CD8-positive, alpha-beta memory T cell (primary cell): ENCODE measurements at places on chromosomes 6 and 20.

- DNase-seq, result no peak
These were observed 178.4 kb downstream of the DLL1 start for GRCh38 chr6:170112583-170112860.

DNA sequence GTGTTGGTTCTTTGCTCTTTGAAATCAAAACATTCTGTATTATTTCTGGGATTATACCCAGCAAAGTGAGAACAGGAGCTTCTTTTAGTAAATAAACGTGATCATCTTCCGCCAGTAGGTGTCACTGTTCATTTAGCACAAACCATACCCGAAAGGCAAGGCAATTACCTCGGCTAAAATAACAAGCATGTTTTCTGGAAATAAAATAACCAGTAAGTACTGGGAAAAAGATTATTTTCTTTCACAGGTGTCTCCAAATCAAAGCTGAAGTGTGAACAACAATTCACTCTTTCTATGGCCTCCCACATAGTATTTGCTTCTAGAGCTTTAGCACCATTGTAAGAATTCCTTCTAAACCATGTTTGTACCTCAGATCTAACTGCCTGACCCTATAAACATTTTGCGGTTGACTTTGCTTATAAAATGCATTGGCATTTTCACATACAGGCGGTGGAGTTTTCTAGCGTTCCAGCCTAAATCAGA is 144.6 kb upstream of the AGPAT4 start:
- DNase-seq, result peak; percentile 21

DNA sequence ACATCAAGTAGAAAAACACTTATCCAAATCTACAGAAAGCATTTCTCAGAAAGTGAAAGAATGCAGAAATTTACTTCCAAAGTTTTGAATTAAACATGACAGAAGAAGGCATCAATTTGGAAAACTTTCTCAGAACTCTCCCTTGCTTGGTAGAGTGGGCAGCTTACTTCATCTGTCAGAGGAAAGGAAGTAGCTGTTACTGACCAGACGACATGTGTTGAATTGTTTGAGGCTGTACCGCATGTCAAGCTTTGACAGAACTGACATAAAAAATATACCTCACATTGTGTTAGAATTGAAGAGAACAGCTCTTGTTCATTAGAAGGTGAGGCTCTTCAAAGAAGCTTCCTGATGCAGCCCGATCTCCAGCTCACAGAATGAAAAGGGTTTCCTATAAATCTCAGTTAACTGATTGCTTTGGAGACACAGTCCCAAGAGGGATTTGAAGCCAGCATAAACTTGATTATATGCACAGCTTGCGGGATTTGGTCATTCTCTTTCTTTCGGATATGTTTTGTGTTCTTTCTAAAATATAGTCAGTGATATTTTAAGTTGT is 190.7 kb downstream of the PLCB1 start:
- no peak for DNase-seq

GRCh38 chr6:17299750-17300149 is 18.6 kb downstream of the RBM24 start:
- DNase-seq, result no peak

- DNase-seq, result no peak
These were observed 27.9 kb downstream of the UBD start for GRCh38 chr6:29531668-29532067.

- no peak for DNase-seq
These were observed 156.1 kb downstream of the MRPL14 start for GRCh38 chr6:43970913-43971775.

GRCh38 chr20:54250691-54251090 is 42.8 kb downstream of the PFDN4 start:
- no peak for DNase-seq

GRCh38 chr6:122220254-122220653 is 179.2 kb upstream of the HSF2 start:
- no peak for DNase-seq

DNA sequence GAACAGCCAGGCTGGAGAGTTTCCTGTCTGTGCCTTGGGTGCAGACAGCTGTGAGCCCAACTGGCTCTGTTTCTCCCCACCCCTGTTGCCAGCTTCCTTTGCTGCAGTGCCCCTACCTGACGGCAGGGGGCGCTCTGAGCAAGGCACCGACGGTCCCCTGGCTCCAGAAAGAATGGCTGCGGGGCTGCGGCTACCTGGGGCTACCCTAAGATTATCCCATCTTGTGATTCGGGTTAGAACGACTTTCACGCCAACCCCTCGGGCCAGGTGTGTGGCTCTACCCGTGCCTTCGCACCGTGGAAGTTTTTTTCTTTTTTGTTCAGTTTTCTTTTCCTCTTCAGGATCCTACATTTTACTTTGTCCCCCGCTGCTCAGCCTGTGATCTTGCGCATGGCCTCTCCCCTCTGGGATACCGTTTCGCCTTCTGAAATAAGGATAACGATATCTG is 33.4 kb upstream of the AAR2 start:
- peak; percentile 72 for DNase-seq

- no peak for DNase-seq
These were observed 3.8 kb downstream of the NFKBIE start for GRCh38 chr6:44261581-44261980.

GRCh38 chr6:149147195-149147594 is 170.3 kb upstream of the TAB2 start:
- no peak for DNase-seq

- no peak for DNase-seq
These were observed 43.7 kb downstream of the CBLN4 start for GRCh38 chr20:55961376-55962330.

DNA sequence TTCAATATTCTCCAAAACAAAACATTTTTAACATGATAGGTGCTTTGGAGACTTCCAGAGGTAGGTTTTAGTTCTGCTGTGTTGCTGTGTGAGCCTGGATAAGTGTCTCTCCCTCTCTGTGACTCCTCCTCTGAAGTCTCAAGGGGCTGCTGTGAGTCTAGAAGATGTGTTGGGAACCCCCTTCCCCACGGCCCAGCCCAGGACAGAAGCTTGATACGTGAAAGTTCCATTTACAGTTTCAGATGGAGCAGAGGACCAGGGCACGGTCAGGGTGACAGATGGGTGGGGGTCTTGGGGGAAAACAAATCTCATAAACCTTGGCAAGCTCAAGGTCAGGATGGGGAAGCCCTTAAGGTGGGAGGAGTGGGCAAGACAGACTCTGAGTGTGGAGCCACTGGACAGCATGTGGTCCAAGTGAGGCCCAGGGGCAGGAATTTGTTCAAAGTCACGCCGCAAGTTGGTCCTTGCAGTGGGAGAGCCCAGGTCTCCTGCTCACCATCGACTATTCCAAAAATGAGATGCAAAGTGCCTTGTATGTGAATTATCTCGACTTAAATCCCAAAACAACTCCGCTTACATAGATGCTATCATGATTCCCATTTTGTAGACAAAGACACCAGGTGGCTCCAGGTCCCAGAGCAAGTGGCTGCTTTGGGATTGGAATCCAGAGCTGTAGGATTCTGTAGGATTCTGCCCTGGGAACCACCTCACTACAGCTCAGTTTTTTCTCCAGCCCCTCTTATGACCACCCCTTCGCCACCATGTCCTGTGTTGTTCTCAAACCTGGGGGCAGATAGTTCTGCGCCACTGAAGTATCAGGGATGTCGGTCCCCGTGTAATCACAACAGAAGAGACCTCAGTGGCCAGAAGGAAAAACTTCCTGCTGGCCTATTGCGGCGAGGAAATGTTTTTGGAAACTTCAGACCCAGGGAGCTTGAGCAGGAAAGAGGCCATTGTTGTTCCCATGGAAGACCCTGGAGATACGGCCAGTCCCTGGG is 1.9 kb downstream of the TGM2 start:
- DNase-seq, result no peak

GRCh38 chr6:108796875-108797274 is 51.3 kb upstream of the ARMC2 start:
- no peak for DNase-seq

DNA sequence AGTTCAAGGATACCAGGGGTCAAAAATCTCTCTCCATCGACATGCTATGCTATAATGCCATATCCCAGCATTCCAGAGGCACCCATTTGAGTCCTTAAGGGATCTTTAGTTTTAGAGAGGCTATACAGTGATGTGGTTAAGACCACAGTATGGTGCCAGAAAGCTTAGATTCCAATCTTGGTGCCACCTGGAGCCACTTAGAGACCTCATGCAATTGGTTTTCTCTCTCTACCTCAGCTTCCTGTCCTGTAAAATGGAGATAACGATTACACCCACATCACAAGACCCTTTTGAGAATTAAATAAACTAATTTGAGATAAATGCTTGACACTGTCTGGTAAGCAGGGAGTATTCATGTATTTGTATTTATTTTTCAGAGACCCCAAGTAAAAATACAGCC is 39.0 kb downstream of the PLAGL1 start:
- no peak for DNase-seq

GRCh38 chr6:15524861-15525401 is 137.9 kb downstream of the DTNBP1 start:
- DNase-seq, result no peak

GRCh38 chr6:105805501-105806023 is 280.6 kb upstream of the PRDM1 start:
- no peak for DNase-seq

- DNase-seq, result no peak
These were observed 224.9 kb downstream of the PHACTR1 start for GRCh38 chr6:12941422-12941821.

GRCh38 chr6:113433335-113433991 is 423.7 kb upstream of the MARCKS start:
- no peak for DNase-seq

GRCh38 chr20:3165473-3166337 is 6.0 kb upstream of the FASTKD5 start:
- no peak for DNase-seq

- DNase-seq, result no peak
These were observed 65.4 kb downstream of the UTRN start for GRCh38 chr6:144350528-144350880.

GRCh38 chr20:48709058-48709691 is 118.6 kb downstream of the PREX1 start:
- no peak for DNase-seq

- no peak for DNase-seq
These were observed 64.5 kb upstream of the ENPP5 start for GRCh38 chr6:46235242-46235641.

DNA sequence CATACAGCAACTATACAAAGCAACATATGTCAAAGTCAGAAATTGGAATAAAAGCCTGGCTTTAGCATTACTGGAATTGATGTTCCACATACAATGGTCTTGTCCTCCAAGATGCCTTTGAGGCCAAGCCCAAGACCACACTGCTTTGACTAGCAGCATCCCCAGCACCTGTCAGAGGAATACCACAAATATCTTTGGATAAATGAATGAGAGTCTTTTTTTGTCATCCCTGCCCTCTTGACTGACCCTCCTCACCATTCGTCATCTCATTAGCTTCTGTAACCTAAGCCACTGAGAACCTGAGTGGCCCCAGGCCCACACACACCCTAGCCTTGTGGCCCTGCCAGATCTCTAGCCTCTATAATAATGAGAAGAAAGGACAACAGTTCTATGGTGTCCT is 48.5 kb downstream of the TNFRSF21 start:
- DNase-seq, result no peak

GRCh38 chr6:132214716-132215115 is 186.6 kb downstream of the MOXD1 start:
- DNase-seq, result no peak

GRCh38 chr6:3455147-3455568 is 1.7 kb downstream of the SLC22A23 start:
- DNase-seq, result peak; percentile 59

DNA sequence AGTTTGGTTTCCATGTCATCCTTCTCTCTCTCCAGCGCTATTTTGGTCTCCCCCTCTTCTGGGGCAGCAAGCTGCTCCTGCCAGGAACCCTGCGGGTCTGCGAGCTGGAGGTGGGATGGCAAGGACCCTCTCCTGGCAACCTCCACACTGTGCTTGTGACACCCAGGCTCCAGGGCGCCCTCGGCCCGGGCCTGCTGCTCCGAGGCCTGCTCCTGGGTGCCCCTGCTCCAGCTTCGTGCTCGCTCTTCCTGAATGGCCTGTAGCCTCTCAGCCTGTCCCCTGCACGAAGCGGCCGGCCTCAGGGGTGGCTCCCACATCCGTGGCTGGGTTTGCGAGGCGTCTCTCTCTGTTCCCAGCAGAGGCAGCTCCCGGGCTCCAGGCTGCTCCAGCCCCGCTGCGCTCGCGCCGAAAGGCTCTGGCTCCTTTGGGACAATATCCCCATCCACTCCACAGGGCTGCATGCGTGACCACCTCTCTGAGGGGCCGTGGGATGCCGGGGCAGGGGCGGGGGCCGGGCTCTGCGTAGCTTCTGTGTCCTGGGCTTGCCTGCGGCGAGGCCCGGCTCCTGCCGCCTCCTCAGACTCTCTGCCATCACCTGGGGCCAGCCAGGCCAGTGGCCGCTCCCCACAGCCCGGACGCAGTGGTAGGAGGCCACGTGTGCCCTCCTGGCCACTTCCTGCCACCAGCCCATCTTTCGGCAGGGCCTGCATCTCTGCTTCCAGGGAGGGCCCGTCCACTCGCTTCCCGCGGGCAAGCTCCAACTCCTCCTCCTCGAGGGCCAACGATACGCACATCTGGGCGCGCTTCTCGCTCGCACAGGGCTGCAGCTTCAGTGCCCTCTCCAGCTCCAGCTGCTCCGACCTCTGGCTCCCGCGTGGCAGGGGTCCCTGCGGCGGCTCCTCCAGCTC is 68.9 kb downstream of the GINS1 start:
- DNase-seq, result no peak

- DNase-seq, result no peak
These were observed 61.5 kb downstream of the SYNE1 start for GRCh38 chr6:152575621-152576150.

- no peak for DNase-seq
These were observed 73.2 kb downstream of the NPEPL1 start for GRCh38 chr20:58765780-58766179.

DNA sequence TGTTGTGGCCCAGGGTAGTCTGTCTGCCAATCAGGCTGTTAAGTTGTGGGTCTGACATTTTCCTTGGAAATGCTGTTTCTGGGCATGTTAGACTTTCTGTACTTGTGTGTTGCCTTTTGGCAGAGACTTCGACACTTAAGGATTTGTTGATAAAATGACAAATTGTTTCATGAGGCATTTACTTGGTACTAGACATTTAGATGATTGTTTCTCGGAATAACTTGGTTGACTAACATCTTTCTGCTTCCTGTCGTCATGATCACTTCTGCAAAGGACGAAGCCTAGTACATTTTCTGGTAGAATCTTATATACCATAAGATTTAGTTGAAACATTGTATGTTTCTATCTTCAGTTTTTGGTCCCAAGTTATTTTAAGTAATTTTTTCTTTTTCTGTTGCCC is 34.1 kb downstream of the UTRN start:
- no peak for DNase-seq

GRCh38 chr6:124679387-124679786 is 282.9 kb upstream of the RNF217 start:
- DNase-seq, result no peak

DNA sequence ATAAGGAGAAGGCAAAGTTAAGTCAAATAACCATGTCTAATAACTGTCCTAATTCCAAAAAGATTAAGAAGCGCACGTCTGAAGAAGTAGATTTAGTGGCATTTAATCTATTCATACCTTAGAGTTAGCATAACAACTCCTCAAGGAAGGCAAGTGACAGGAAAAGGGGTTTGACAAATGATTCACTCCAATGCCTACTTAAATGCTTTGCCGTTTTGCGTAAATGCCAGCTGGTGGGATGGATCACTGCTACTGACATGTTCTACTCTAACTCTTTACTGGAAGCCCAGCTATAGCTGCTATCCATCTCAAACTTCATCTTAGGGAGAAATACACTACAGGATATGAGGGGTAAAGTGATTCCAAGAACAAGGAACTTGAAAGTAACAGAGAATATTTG is 347.3 kb upstream of the RUNX2 start:
- DNase-seq, result no peak
